ENCODE measurements at places on chromosomes 1 and 21.

DNA sequence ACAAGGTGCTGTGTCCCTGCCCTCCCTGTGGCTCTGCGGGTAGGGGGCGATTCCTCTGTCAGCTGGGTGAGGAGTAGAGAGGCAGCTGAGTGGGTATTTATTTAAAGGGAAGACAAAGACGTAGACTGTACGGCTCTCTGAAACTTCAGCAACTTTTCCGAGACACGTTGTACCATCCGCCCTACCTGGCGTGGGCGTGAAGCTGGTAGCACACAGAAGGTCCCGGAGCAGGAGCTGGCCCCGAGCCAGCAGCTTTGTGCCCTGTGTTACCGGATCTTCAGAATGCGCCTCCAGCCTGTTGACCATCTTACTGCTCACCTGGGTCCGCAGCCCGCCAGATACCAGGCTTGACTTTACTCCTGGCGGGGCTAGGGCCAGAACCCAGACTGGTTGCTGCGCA is 34.9 kb downstream of the PRKCZ start:
- DNase-seq, result no peak

DNA sequence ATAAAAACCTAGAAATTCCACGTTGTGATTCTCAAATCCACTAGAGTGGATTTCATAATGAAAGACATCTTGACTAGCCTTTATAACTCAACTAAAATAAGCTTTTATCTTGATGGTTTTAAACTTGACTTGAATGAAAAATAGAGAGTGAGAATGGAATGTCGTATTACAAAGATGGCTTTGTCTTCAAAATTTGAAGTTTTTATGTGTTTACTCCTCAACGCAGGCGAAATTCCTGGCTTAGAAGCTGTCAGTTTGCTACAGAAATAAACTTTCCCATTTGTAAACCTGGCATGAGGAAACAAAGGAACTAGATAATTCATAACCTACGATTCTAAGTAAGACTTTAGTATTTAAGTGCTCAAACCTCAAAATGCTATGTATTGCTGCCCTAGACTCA is 90.0 kb upstream of the KRTAP19-8 start:
- DNase-seq, result no peak

DNA sequence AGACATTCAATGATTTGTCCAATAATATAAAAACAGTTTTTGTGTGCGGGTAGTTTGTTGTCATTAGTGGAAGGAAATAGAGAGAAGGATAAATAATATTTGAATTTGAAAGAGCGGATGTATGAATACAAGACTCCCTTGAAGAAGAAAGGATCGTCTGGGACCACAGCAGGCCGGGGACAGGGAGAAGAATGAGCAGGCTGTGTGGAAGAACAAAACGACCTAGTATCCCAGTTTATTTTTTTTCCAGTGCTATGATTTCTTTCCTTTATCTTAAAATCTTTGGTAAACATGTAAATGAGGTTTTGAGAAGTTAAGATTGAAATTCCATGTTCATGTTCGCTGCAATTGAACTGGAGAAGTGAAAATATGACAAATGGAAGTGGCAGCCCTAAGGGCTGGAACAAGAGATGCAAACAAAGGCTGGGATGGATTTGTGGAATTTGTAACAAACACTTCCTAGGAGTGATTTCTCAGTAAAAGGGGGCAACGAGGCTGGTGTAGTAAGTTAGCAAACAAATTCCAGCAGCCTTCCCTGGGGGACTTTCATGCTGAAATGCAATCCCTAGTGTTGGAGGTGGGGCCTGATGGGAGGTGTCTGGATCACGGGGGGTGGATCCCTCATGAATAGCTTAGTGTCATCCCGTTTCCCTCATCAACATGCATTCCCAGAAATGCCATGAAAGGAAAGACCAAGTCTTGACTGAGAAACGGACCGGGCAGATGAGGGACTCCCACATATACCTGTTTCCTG is 10.2 kb upstream of the IFI16 start:
- no peak for DNase-seq

- no peak for DNase-seq
Observed at GRCh38 chr1:201982082-201982622, 296 bp upstream of the RNPEP start.
